Ammon's horn (tissue), 1 donor: ENCODE measurements at places on chromosomes 11 and 22.

DNA sequence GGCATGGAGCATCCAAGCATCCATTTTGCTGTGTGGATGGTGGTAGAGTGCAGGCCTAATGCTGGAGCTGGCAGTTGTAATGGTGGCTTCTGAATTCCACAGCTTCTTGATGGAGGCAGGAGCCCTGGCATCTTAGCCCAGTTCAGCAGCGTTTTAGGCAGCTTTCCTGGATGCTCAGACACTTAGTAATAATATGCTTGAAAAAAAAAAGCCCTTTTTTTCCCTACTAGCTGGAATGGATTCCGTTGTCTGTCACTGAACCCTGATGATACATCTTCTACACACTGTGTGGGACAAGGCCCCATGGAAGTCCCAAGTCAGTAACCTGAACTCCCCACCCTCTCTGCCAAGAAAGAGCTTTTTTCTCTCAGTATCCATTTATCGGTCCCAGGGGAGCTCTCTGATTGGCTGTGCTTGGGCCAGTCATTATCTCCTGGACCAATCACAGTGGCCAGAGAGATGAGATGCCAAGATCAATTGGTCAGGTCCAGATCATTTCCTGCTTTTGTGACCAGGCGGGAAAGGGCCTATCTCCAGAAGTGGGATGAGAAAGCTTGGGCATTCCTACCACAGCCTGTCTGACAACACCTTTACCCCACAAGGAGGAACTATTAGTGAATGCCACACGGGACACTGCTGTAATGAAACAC lies 34.2 kb downstream of the MCM5 start:
- no peak for DNase-seq

GRCh38 chr11:118010738-118011461 lies 24.7 kb downstream of the IL10RA start:
- DNase-seq: peak; percentile 70

GRCh38 chr11:77658213-77659013 lies 20.8 kb upstream of the CLNS1A start:
- no peak for DNase-seq

DNA sequence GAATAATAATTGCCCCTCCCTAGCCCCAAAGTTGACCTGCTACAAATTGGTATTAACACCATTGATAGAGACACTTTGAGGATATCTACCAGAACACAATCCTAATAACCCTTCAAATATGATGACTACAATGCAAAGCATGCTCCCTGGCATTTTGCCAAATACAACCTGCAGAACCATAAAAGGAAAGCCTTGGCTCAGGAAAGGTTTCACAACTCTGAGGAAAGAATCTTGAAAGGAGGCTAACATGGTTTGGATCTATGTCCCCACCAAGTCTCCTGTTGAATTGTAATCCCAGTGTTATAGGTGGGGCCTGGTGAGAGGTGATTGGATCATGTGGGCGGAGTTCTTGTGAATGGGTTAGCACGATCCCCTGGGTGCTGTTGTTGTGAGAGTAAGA lies 140.4 kb upstream of the ARHGAP42 start:
- DNase-seq: no peak

DNA sequence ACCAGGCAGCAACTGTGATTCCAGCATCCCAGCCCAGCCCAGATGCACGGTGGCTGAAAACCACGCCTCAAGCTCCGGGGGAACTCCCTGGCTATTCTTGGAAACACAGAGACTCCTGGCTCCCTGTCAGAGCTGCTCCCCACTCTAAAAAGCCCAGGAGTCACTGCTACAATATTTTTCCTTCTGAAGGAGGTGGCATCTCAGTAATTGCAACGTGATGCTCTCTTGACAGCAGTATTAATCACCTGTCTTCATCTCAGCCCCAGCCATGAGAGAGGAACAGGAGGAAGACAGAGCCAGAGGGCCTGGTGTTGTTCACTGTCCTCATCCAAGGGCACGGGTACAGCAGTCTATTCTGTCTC lies 26.9 kb downstream of the DRD2 start:
- no peak for DNase-seq

DNA sequence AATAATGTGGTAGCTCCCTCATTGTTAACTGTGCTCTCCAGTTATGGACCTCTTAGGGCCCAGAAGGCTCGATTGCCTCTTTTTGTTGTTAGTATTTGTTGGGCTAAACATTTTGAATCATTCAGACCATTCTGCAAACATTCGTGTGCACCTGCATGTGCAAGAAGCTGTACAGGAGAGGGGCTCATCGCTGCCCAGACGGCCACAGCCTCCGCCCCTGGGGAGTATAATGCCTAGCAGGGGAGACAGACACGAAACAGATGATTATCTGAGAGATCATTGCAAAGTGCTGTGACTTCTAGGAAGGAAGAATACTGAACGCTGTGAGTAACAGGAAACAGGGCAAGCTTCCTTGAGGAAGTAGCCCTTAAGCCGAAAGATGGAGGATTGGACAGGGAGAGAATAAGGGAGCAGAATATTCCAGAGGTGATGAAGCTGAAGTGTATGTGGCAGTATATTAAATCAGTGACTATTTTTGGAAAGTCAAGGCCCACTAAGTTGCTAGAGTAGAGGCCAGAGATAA lies 123.3 kb upstream of the RASSF10 start:
- DNase-seq: no peak

DNA sequence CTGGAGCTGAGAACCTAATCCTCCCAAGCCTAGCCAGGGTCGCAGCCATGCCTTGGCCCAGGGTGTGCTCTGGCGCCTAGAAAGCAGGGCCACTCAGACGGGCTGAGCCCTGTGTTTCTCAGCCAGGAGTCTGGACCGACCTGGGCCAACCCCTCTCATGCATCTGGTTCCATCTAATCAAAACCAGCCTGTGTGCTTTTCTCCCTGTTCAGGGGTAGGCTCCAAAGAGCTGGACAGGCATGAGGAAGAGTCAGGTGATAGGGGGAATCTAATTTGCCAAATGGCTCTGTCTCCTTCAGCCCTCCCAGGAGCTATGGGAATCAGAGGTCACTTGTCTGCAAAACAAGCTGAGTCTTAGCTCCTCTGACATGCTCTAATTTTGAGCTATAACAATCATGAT lies 55.7 kb downstream of the SCUBE1 start:
- DNase-seq: no peak

GRCh38 chr11:79235696-79236095 lies 205.1 kb downstream of the TENM4 start:
- DNase-seq: no peak

GRCh38 chr11:534396-535209 lies 773 bp downstream of the HRAS start:
- DNase-seq: no peak

- DNase-seq: no peak
These were observed 52.2 kb downstream of the BIRC2 start for GRCh38 chr11:102399189-102399588.

DNA sequence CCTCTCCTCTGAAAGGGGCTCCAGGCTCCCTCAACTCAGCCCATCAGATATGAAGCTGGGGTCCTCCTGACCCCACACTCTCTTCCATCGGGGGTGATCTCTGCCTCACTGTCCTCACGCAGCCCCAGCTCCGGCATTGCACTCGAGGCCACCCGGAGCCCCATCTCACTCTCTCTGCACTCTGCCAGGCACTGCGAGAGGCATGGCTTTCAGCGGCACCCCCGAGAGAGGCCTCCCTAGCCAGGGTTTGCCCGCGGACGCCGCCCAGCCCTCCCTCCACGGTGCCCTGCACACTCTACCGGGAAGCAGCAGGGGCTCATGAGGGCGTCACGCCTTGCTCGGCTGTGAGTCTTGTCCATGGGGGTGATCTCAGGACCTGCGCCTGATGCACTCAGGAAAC lies 436.2 kb downstream of the BRD1 start:
- no peak for DNase-seq

DNA sequence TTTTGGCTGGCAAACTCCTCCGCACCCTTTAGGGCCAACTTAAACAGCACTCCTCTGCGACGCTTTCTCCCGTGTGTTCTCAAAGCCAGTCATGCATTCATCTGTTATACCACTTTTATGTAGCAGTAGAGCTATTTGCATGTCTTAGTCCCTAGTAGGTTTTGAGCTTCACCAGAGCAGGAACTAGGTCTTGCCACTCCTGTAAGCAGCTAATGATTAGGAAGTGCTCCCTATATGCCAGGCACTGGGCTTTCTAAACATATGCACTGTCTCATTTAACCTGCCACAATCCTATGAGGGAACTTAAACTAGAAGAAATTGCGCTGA lies 180.8 kb downstream of the DBX1 start:
- no peak for DNase-seq

DNA sequence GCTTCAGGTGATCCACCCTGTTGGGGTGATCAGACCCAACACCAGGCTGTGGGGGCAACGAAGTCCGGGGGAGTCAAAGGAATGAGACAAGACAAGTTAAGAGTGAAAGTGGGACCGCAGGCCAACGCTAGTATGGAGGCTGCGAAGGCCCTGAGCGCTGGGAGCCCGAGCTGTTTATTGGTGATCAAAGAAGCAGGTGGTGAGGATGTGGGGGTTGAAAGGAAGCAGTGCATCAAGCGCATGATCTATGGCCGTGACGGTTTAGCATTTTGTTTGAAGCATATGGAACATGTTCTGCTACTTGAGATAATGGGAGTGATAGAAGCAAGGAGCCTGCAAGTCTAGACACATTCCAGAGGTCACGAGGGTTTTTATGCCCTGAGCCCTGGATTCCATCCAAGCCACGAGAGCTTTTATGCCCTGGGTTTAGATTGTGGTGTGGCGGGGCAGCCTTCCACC lies 49.5 kb downstream of the MCHR1 start:
- DNase-seq: no peak

GRCh38 chr22:46484156-46484860 lies 53.1 kb downstream of the CELSR1 start:
- no peak for DNase-seq
